Spinal cord (tissue), 10 donors: ENCODE measurements at places on chromosomes 5 and 9. TPM values are rescaled to one million over a fixed set of nuclear protein-coding genes. Genes with fewer than 3 reads are reported as not detected.

Gene SCGB3A2
- polyA plus RNA-seq, result 0.54 TPM

Gene PCDHGA8
- 1.9 TPM for polyA plus RNA-seq

Gene AQP3
- polyA plus RNA-seq, result 1.0 TPM

Gene CRHBP
- polyA plus RNA-seq, result 7.5 TPM

Gene ADRB2
- polyA plus RNA-seq, result 1.9 TPM
